ENCODE measurements at places on chromosomes 4 and X. TPM values are rescaled to one million over a fixed set of nuclear protein-coding genes. Genes with fewer than 3 reads are reported as not detected.

DNA sequence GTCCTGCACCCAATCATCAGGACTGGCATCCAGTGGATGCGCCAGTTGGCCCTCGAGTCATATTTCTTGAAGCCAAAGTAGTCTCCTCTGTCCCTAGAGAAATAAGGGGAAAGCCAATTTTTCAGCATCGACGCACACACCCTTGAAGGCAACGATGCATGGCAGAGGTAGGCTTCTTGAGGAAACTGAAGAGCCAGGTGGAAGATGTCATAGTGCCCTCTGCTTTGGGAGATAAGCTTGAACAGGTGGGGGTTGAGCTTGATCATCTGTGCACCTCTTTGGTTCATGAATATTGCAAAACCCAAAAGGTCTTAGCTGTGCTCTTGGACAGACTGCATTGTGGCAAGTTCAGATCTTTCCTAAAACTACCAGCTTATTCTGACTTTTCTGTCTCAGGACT is 34.6 kb upstream of the WDR1 start:
- no peak overlapping the region for H3K4me3 ChIP-seq
- no peak for DNase-seq
- no peak overlapping the region for H3K27ac ChIP-seq
- H3K36me3 ChIP-seq = no peaks in the 10 kb centered on the region
- H3K27me3 ChIP-seq = peaks cover 21% of the 10 kb centered on the region

GRCh38 chr4:15376594-15376993 is 51.2 kb upstream of the C1QTNF7 start:
- H3K4me3 ChIP-seq = no peak overlapping the region
- no peaks in the 10 kb centered on the region for H3K36me3 ChIP-seq
- no peak for DNase-seq
- H3K27me3 ChIP-seq = no peaks in the 10 kb centered on the region
- peaks cover 2% of the 10 kb centered on the region for H3K4me1 ChIP-seq
- H3K27ac ChIP-seq = peak overlapping the region; percentile 39

GRCh38 chr4:61333490-61333889 is 133.4 kb downstream of the ADGRL3 start:
- H3K4me1 ChIP-seq = no peaks in the 10 kb centered on the region
- H3K4me3 ChIP-seq = no peak overlapping the region
- H3K36me3 ChIP-seq = no peaks in the 10 kb centered on the region
- H3K27me3 ChIP-seq = no peaks in the 10 kb centered on the region
- no peak for DNase-seq
- no peak overlapping the region for H3K27ac ChIP-seq

GRCh38 chr4:82984459-82984858 is 26.2 kb downstream of the LIN54 start:
- no peak overlapping the region for H3K4me3 ChIP-seq
- no peak for DNase-seq
- H3K27ac ChIP-seq = peak overlapping the region; percentile 53
- no peaks in the 10 kb centered on the region for H3K27me3 ChIP-seq
- no peaks in the 10 kb centered on the region for H3K36me3 ChIP-seq

DNA sequence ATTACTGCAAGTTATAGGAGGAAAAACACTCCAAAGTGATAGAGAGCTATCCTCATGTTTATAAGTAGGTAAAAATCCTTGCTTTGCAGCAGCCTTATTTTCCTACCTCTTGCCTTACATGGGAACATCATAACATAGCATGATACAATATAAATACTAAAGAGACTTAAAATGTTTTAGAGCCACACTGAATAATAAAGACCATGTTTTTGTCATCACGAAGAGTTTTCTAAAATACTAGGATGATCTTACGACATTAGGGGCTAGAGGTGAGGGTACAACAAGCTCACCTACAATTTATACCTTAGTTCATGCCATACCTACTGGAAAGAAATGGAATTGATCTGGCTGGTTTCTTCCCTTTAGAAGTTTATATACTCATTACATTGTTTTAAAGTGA is 184.8 kb downstream of the FBXW7 start:
- peaks cover 3% of the 10 kb centered on the region for H3K4me1 ChIP-seq
- peak overlapping the region; percentile 25 for H3K4me3 ChIP-seq
- no peak for DNase-seq
- H3K27me3 ChIP-seq = no peaks in the 10 kb centered on the region

DNA sequence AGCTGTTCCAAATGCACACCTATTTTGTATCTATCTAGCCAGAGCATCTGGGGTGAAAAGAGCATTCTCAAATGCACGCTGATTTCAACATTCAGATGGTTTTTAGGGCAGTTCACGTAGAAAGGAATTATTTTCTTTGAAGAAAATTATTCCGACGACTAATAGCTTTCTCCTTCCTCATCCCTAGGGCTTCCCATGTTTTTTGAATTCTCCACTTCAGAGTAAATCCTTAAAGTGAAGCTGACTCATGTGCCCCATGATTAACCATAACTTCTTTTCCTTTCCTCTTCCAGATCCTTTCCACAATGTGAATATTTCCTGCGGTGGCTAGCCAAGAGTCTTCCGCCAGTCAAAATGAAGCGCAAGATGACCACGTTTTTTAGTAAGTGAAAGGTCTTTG is 86.7 kb upstream of the PDHA1 start:
- no peak overlapping the region for H3K27ac ChIP-seq
- H3K4me1 ChIP-seq = no peaks in the 10 kb centered on the region
- H3K36me3 ChIP-seq = no peaks in the 10 kb centered on the region
- no peaks in the 10 kb centered on the region for H3K27me3 ChIP-seq
- DNase-seq = no peak
- H3K4me3 ChIP-seq = no peak overlapping the region

- no peak for DNase-seq
- no peaks in the 10 kb centered on the region for H3K27me3 ChIP-seq
- H3K4me1 ChIP-seq = no peaks in the 10 kb centered on the region
- H3K36me3 ChIP-seq = no peaks in the 10 kb centered on the region
- H3K4me3 ChIP-seq = no peak overlapping the region
- H3K27ac ChIP-seq = no peak overlapping the region
Measured at GRCh38 chr4:109608879-109609278, 48.8 kb downstream of the MCUB start.

DNA sequence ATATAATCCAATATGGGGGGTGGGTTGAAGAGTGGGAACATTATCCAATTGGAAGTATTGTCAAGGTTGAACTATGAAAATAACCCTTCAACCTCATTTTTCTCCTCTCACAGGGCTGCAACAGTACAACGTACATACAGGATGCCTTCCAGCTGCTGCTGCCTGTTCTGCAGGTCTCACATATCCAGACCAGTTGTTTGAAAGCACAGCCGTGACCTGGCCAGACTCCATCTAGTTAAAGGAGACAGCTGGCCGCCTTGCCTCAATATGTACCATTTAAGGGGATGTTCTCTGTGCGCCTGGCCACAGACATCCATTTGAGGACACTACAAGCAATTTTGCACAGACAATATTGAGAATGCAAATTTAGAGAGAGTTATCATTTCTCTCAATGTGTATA is 75.7 kb downstream of the FAM114A1 start:
- no peak overlapping the region for H3K4me3 ChIP-seq
- peaks cover 7% of the 10 kb centered on the region for H3K4me1 ChIP-seq
- H3K27me3 ChIP-seq = no peaks in the 10 kb centered on the region
- H3K27ac ChIP-seq = no peak overlapping the region
- peak; percentile 73 for DNase-seq
- peaks cover 54% of the 10 kb centered on the region for H3K36me3 ChIP-seq

GRCh38 chr4:109836985-109837384 is 9.2 kb downstream of the RRH start:
- no peaks in the 10 kb centered on the region for H3K36me3 ChIP-seq
- no peak overlapping the region for H3K27ac ChIP-seq
- no peak overlapping the region for H3K4me3 ChIP-seq
- no peak for DNase-seq

DNA sequence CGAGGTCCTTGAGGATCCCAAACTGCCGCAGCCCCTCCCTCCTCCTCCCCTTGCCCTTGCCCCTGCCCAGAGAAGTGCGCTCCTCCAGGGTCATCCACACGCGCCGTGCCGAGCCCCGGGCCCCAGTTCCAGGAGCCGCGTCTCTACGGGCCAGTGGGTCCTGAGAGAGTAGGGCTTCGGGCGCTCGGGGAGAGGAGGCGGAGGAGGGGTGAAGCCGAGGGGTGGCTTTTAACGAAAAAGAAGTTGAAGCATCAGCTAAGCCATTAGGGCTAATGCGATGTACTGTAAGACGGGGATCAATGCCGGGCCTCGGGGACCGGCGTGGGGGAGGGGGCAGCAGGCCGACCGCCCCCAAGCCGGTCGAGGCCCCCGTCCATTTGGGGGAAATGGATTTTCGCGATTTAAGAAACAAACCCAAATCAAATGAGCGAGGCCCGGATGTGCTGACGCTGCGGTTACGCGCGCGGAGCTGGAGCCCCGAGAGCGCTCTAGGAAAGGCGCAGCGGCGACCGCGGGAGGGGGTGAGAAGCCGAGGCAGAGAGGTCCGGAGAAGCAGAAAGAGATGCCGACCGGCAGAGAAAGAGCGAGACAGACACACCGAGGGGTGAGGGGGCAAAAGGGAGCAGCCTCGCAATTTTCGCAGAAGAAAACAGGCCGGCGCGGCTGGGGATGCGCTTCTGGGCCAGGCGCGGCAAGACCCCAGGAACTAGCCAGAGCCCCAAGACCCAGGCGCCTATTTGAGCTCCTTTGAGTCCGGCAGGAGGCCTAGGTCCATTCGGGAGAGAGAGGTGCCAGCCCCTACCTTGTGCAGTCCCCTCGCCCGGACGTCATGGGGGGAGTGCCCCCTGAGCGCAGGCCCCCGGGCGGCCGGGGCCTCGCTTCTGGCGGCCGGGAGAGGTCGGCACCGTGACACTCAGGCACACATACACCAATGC is 13.6 kb downstream of the HMX1 start:
- H3K36me3 ChIP-seq = no peaks in the 10 kb centered on the region
- no peaks in the 10 kb centered on the region for H3K27me3 ChIP-seq
- no peaks in the 10 kb centered on the region for H3K4me1 ChIP-seq
- H3K4me3 ChIP-seq = no peak overlapping the region
- H3K27ac ChIP-seq = no peak overlapping the region

GRCh38 chr4:33709247-33709646 is 2535.1 kb downstream of the ARAP2 start:
- DNase-seq = no peak
- H3K4me3 ChIP-seq = no peak overlapping the region
- no peaks in the 10 kb centered on the region for H3K4me1 ChIP-seq
- H3K36me3 ChIP-seq = no peaks in the 10 kb centered on the region
- H3K27ac ChIP-seq = no peak overlapping the region

- no peak overlapping the region for H3K4me3 ChIP-seq
- H3K27me3 ChIP-seq = no peaks in the 10 kb centered on the region
- peaks cover 5% of the 10 kb centered on the region for H3K36me3 ChIP-seq
- 0 out of 2 replicates have a peak, but pooled peaks cover 3% of the 10 kb centered on the region for H3K4me1 ChIP-seq
- DNase-seq = no peak
- no peak overlapping the region for H3K27ac ChIP-seq
Measured at GRCh38 chrX:2401590-2402360, 99.0 kb downstream of the DHRSX start.

- DNase-seq = no peak
- H3K4me1 ChIP-seq = no peaks in the 10 kb centered on the region
- no peaks in the 10 kb centered on the region for H3K27me3 ChIP-seq
- H3K27ac ChIP-seq = no peak overlapping the region
- no peak overlapping the region for H3K4me3 ChIP-seq
- H3K36me3 ChIP-seq = no peaks in the 10 kb centered on the region
Measured at GRCh38 chrX:126799059-126799458, 20.5 kb upstream of the PRR32 start.

DNA sequence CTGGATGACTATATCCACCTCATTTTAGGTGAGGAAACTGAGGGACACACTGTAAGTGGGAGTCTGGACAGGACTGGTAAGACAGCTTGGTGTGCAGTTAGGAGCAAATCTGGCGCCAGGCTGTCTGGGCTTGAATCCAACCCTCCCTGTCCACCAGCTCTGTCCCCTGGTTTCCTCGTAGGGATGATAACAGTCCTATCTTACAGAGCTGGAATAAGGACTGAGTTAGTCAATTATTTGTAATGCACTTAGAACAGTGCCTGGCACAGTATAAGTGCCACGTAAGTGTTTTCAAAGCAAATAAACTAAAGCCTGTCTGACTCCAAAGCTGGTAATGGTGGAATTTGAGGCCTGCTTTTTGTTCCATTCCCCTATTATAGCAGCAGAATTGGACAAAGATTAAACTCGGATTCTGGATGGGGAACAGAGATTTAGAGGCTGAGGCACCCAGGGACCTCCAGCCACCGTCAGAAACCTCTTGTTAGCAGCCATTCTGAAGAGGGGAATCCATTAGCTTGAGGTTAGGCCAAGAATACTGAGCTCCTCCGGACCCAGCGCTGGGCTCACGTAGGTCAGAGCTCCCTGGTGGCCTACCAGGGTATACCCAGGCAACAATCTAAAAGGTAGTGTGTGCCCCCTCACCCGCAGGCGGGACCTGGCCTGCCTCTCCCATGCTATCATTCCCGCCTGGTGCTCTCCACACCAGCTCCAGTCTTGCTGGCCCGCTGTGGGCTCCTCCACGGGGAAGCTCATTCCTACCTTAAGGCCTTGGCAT is 102.1 kb downstream of the UCHL1 start:
- H3K4me3 ChIP-seq = no peak overlapping the region
- peaks cover 22% of the 10 kb centered on the region for H3K27me3 ChIP-seq
- H3K36me3 ChIP-seq = no peaks in the 10 kb centered on the region
- H3K27ac ChIP-seq = peak overlapping the region; percentile 97
- peaks cover 39% of the 10 kb centered on the region for H3K4me1 ChIP-seq

GRCh38 chrX:78456909-78457308 is 129.5 kb upstream of the CYSLTR1 start:
- no peaks in the 10 kb centered on the region for H3K36me3 ChIP-seq
- H3K27me3 ChIP-seq = no peaks in the 10 kb centered on the region
- no peaks in the 10 kb centered on the region for H3K4me1 ChIP-seq
- DNase-seq = no peak
- H3K27ac ChIP-seq = no peak overlapping the region

DNA sequence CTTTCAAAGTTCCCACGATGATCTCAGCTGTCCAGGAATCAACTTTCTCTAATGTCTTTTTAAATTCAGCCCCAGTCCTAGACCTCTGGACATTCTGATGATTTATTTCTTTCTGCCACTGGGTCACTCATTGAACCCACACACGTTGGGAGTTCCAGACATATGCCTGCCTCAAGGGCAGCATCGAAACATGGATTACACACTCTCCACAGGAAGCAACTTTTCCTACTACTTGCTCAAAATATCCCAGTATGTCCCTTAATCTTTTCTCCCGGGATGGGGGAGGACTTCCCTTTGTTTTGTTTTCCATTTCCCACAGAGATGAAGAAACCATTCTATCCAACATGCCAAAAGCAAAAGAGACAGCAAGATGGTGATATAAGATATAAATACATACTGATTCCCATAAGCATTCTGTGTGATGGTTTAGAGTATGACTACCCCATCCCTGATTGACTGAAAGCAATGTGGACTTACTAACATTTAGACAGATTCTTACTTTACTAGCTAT is 79.8 kb upstream of the PPARGC1A start:
- no peak overlapping the region for H3K4me3 ChIP-seq
- H3K27ac ChIP-seq = no peak overlapping the region
- DNase-seq = no peak

DNA sequence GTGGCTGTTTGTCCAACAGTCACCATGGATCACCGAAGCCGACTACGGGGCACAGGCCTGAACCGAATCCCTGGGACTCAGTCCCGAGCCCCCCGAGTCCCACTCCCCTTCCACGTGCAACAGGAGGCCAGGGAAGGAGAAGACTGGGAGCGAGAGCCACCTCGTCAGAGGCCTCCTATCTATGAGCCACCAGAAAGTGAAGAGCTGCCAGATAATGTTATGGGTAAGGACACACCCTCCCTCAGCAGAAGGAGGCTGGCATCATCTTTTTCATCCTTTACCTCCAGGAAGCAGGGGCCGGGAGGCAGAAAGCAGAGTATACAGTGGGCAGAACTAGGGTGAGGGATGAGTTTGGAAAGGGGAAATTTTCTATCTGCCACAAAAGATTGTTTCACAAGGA is 2.8 kb upstream of the PRDX4 start:
- H3K4me1 ChIP-seq = peaks cover 4% of the 10 kb centered on the region

The ZFP42 gene
- polyA plus RNA-seq = not detected

The MAGEB10 gene
- polyA plus RNA-seq = not detected

The AGTR2 gene
- not detected for polyA plus RNA-seq

The ARMCX1 gene
- polyA plus RNA-seq = 9.2 TPM

The CT47B1 gene
- not detected for polyA plus RNA-seq

The F8A3 gene
- polyA plus RNA-seq = 1.1 TPM

Data from SK-N-SH (cell line).